ENCODE measurements at places on chromosomes 6 and 20.

- DNase-seq: no peak
Measured at GRCh38 chr20:61429458-61430227, 177.6 kb downstream of the CDH4 start.

DNA sequence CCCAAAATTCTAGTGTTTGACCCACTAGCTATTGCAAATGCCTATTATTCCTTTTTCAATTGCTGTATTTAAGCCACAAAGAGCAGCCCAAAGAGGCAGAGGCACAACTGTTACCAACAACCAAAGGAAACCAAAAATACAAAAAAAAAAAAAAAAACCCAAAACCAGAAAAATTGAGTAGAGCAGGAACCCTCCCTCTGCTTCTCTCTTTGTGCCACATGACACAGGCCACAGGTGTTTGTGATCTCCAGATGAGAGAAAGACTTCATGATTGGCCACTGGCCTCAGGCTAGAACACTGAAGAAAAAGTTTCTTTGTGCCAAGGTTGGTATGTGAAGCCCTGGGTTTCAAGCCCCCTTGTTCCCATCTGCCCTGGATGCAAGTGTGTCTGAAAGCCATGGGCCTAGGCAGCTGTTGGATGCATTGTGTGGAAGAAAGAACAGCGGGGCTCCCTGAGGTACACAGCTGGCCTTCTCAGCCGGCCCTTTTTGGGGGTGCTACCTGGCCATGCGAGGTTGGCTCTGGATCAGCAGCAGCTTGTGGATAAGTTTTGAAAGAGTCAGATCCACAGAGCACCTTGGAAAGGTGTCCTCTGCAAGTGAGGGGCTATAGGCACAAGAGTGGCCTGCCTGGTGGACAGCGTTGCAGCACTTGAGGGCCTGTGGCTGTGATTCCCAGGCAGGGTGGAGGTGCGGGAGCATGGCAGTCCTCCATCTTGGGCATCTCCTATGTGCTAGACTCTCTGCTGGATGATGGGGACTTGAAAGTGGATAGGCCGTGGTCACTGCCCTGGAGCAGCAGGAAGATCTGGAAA lies 204.5 kb downstream of the ZDHHC14 start:
- DNase-seq: no peak

DNA sequence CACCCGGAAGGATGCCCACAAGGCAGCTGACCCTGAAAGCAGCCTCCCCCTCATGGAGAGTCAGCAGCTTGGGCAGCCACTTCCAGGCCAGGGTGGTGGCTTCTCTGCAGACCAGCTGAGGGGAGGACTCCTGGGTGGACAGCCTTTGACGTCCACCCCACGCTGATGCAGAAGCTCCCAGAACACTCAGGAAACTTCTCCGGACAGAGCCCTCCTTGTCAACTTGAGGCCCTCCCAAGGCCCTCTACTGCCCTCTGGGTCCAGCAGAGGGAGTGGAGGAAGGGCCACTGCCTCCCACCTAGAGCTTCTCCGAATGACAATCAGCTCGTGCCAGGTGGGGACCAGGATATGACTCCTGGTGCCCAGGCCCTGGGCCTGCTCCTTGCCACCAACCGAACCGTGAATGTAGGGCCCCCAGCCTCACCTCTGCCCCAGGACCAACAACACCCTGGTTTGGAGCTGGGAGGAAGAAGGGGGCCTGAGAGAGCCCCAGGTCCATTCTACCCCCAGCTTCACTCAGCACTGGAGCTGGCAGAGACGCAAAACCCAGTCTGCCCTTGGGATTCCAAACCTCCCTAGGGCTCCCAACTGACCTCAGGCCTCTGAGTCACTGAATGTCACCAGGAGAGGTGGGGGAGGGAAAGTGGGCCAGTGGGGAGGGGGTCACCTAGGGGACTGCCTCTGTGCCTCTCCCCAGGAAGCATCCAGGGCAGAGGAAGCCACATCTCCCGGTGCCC lies 10.9 kb upstream of the SLC22A7 start:
- DNase-seq: no peak

GRCh38 chr6:53148684-53149083 lies at the start of gene GCM1:
Gene GCM1, minus strand, starts transcription at chr6:53148841. Its CDS starts 3,209 bp downstream, at chr6:53145632.
- DNase-seq: no peak

DNA sequence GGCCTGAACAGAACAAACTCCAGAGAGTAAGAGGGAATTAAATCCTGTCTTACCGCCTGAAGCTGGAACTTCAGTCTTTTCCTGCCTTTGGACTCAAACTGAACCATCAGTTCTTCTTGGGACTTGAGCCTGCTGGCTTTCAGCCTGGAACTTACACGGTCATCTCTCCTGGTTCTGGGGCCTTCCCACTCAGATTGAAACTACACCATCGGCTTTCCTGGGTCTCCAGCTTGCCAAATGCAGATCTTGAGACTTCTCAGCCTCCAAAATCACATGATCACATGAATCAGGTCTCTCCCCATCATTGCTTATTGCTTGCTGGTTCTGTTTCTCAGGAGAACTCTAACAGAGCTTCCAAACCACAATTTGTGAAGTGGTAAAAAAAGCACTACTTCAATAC lies 276.3 kb downstream of the KIF16B start:
- no peak for DNase-seq

DNA sequence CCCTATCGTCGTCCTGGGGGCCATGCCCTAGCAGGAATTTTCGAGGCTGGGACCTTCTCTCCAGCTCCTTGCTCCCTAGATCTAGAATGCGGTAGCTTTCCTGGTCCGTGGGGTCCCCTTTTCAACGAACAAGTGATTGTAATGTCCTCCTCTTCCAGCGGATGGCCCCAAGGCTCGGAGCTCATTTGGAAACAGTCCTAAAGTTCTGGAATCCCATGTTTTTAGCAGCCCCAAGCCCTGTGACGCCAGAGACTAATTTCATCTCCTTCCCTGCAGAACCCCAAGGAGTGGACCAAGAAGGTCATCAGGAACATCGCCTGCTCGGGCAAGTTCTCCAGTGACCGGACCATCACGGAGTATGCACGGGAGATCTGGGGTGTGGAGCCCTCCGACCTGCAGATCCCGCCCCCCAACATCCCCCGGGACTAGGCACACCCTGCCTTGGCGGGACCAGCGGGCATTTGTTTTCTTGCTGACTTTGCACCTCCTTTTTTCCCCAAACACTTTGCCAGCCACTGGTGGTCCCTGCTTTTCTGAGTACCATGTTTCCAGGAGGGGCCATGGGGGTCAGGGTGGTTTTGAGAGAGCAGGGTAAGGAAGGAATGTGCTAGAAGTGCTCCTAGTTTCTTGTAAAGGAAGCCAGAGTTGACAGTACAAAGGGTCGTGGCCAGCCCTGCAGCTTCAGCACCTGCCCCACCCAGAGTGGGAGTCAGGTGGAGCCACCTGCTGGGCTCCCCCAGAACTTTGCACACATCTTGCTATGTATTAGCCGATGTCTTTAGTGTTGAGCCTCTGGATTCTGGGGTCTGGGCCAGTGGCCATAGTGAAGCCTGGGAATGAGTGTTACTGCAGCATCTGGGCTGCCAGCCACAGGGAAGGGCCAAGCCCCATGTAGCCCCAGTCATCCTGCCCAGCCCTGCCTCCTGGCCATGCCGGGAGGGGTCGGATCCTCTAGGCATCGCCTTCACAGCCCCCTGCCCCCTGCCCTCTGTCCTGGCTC lies 48.5 kb downstream of the PYGB start:
- no peak for DNase-seq

DNA sequence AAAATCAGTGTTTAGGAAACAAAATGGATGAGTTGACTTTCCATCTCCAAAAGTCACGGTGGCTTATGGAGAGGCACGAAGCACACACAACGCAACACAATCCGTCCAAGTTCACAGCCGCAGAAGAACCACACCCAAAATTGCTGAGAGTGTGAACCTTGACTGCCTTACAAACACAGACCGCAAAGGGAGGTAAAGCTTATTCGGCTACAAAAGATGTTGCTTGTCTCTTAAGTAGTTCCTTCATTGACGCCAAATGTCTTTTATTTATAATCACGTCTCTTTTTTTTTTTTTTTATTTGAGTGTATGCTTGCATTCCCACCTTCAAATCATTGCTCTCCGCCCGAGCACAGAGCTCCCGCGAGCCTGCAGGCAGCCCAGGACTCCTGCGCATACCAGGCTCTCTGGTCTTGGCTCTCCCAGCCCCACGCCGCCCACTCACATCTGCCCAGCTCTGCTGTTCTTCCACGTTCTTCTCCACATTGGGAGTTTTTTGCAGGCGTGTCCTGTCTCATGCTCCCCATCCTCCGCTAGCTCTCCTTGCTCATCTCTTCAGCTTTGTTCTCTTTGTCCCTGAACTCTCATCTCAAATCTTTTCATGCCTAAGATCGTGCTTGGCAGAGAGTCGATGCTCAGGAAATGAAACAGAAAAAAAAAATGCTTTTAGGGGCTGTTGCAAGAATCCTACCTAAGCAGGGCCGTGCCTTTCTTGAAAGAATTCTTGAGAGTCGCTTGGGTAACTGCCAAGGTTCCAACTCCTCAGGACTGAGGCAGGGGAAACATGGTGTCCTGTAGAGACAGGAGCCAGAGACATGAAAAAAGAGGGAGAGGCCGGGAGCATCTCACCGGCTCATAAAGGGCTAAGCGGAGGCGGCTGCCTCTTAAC lies 25.8 kb downstream of the LY86 start:
- no peak for DNase-seq

DNA sequence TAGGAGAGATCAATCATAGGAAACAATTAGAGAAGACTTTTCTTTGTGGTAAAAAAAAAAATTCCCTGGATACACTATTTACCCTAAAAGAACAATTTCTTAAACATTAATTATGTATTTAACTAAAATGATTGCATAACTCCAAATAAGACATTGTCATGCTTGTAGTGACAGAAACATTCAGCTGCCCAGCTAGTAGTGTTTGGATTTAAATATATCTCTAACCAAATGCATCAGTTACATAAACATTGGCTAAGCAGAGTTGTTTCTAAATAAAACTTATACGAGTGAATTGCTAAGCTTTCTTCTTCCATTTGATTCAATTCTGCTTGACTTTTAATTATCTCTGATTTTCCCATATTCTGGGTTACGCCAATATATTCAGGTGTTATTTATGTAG lies 23.7 kb downstream of the MLIP start:
- DNase-seq: no peak

GRCh38 chr6:134468633-134469032 lies 150.7 kb upstream of the SGK1 start:
- no peak for DNase-seq

GRCh38 chr6:137661601-137662000 lies 167.4 kb upstream of the OLIG3 start:
- DNase-seq: peak; percentile 23

- no peak for DNase-seq
Measured at GRCh38 chr6:22455378-22455777, 114.0 kb upstream of the HDGFL1 start.

GRCh38 chr6:136491251-136491650 lies 59.0 kb downstream of the MAP7 start:
- DNase-seq: no peak

DNA sequence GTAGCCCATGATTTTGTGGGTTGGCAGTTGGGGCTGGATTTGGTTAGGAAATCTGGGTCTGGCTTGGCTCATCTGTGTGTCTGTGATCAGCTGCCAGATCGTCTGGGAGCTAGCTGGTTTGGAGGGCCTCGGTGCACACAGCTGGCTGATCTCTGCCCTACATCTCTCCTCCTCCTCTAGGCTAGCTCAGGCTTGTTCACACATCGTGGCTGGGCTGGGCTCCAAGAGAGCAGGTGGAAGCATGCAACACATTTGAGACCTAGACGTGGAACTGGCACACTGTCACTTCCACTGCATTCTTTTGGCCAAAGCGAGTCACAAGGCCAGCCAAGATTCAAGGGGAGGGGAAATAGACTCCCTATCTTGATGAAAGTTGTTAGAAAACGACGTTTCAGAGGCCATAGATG lies 15.9 kb downstream of the NDUFAF5 start:
- no peak for DNase-seq

GRCh38 chr6:1346101-1346500 lies 34.2 kb downstream of the FOXQ1 start:
- DNase-seq: no peak
